D721Med (cell line): ENCODE measurements at places on chromosomes 3 and 15.

DNA sequence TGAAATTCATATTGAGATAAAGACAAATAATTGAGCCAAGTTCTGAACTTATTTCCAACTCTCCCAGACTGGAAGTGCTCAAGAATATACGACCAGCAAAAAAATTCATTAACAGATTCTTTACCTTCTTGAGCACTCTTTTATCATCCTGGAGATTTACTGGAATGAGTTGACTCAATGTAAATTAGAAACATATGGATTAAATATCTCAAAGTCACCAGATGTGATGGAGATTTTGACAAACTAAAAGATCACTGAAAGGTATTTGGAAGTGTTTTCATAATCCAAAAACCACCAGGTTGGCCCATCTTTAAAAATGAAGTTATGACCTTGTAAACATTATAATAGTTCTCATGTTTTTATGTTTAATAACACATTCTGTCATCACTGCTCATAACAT, 433.2 kb upstream of the RASGRP1 start:
- DNase-seq, result no peak

DNA sequence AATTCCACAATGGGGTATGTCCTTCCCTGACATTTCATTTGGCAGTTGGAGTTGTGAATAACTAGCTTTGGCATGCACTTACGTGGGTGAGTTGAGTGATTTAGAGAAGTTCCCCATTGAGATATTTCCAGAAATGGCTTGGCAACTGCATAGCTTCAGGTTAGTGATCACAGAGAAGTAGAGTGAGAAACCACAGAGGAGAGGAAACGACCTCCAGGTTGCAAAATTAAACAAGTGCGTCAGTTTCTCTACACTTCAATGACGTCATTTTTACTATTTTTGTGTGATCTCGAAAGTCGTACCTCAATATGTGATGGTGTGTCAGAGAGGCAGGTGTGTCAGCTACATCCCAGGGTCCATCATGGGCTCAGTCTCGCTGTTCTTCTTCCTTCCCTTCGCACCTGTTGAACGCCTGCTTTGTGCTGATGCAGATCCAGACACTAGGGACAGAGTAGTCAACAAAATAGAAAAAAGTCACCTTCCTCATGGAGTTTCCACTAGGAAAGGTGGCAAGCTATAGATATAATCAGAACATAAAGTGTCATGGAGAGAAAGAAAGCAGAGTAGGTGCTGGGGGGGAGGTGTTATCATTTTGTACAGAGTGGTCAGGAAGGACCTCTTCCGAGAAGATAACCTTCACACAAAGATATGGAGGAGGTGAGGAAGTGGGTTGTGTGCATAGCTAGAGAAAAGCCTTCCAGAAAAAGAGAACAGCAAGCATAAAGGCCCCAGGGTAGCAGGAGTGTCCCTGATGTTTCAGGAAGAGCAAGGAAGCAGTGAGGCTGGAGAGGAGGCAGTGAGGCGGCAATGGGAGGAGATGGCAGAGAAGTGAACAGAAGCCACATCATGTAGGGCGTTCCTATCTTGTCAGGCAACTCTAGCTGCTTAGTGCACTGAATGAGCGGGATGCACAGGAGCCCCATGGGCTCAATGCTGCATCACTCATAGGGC, 75.6 kb downstream of the MCTP2 start:
- no peak for DNase-seq

DNA sequence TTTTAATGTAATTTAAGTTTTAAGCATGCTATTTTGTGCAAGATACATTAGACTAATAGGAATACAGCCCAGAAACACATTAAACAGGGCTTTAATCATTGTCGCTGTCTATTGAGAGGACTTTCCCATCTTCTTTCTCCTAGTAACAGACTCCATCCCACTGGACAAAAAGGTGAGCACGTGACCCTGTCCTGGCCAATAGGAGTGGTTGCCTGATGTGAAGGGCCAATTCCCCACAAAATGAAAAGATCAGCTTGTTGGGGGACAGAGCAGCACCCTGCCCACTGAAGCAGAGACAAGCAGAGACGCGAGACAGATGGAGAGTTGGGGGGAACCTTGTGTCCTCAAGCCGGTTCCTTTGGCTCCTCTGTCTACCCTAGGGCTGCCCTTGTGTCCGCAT, 21.2 kb downstream of the CRYGS start:
- DNase-seq, result no peak

DNA sequence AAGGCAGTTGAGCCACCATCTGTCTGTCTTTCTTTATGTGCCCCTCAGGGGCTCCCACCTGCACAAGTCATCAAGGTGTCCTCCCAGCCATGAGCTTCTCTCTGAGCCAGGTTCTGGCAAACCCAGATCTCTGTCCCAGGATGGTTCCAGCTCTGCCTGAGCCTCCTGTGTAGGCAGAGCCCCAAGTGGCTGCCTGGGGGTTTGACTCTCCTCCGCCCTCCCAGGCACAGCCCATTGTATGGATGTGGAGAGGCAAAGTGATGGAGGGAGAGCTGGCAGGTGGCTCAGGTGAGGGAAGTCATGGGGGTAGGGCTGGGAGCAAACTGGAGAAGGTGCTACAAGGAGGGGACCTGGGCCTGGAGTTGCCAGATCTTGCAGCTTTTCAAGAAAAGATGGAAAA, 56.9 kb downstream of the GRIP2 start:
- no peak for DNase-seq

DNA sequence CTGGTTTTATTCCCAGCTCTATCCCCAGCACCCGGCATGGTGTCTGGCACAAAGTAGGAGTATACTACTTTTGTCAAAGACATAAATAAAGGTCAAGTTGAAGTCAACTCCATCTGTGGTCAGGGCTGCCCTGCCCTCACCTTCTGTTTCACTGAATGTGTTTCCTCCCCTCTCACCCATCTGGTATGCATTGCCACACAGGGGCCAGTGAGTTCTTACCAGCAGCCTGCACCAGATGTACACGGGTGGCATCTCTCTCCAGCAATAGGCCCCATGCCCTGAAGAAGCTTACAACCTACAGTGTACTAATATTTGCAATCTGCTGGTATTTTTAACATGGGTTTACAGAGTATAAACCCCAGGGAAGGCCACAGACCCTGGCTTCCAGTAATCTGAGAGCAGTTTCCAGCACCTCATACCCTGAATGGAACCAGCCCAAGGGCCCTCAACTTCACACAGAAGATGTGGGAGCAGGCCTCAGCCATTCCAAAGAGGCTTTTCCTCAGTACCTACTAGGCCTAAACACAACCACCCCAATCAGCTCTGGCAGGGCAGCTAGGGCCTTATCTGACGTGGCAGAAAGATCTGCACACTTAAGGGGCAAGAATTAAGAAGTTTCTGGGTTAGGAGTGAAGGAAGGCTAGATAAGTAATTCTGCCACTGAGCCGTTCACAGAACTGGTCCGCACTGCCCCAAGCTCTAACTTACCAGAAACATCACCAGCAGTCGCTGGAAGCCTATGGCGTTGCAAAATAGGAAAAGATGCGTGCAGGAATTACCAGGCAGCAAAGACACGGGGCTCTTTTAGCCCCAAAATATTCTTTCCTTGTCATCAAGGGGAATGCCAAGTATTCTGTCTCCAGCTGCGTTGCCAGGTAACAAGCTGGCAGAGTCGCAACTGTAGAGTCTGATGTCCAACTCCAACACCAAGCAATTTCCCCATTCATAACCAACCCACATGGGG, 2.1 kb downstream of the IDH2 start:
- DNase-seq, result no peak
